HT-29 (cell line): ENCODE measurements at places on chromosomes 12 and 14.

DNA sequence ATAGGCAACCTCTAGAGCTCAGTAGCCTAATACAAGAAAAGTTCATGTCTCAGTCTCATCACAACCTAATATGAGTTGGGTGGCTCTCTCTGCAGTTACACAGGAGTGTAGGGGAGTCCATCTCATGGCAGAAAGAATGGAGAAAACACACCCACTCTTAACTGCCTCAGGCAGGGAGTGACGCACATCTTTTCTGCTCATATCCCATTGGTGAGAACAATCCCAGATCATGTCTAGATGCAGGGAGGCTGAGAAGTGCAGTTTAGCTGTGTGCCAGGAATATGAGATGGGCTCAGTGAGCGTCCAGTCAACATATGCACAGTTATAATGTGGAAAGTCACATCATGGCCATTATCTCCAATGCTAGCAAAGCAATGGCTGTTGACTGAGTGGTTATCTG lies 59.3 kb upstream of the KCNA5 start:
- no peak for DNase-seq

DNA sequence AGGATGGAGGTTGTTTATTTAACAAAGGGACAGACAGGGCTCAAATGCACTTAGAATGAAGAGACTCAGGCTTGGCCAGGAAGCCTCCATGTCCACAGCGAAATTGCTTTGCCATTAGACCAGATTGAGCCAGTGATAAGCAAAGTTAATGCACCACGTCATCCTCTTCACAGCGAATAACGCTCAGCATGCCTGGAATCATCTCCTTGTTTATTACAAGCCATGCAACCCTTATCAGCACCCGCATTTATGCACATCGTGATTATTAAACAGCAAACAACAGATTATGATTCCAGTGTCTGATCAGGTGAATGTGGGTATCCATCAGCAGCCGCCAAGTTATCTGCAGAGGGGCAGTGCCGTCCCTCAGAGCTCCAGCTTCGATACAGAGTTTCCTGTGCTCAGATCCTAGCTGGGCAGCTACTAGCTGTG lies 175.0 kb upstream of the TMEM132C start:
- DNase-seq, result no peak

DNA sequence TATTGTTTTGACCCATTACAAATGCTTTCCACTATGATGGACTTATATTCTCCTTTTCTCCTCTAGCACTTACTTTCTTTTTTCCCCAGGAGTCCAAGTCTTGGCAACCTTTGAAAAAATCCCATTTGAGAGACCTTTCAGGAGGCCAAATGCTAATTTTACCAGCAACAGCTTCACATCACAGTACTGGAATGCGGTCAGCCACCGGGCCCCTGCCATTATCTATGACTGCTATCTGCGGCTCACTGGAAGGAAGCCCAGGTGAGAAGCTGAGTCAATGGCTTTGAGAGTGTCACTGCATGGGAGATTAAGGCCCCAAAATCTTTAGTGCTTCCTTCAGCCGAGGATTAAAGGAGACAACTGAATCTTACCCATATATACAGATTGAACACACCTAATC lies 64.2 kb downstream of the ERGIC2 start:
- DNase-seq, result no peak

- DNase-seq, result no peak
These were observed 2.4 kb upstream of the RAB15 start for GRCh38 chr14:64974563-64974962.

DNA sequence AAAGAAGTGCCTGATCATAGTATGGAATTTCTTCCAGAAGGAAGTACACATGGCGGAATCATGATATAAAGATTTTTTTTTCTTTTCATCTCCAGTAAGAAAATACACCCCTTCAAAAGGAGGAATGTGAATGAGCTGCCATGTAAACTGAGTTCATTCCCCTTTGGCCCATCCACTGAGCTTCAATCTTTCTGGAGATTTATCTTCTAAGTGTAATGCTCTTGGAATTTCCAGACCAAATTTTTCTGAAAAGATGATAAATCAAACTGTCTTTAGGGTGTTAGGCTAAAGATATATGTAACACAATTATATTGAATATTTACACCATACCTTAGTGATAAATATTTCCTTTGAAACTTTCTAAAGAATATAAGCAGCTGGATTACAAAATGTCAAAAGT lies 5.2 kb downstream of the DCN start:
- DNase-seq, result no peak
